DMS 273 treated with DMSO at 0.1 percent for 48 hours (cell line): ENCODE measurements at places on chromosomes 6 and 20.

DNA sequence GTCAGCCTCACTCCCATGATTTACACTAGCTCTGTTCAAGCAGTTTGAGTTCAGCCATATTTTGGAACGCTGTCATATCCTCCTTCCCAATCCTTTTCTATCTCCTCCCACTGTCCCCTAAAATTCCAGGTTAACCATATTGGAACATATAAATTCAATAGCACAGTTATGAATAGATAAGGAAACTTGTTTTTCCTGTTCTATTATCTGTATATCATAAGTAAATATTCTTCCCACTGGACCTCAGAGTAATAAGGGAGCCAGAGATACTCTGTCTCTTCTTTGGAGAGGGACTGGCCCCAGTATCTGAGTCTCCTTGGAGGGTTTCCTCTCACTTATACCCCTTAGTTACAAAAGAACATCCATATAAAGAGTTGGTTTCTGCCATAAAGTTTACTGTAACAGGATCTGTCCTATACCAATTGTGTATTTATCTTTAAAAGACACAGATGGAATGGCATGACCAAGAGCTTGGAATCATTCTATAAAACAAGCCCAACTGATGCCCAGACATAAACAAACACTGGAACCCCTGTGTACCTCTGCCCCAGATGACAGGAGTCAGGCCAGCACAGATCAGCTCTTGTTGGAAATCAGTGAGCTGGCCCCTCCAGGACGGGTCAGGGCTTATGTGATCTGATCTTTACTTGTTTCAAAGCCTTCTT is 67.1 kb downstream of the EPB41L2 start:
- DNase-seq = no peak

DNA sequence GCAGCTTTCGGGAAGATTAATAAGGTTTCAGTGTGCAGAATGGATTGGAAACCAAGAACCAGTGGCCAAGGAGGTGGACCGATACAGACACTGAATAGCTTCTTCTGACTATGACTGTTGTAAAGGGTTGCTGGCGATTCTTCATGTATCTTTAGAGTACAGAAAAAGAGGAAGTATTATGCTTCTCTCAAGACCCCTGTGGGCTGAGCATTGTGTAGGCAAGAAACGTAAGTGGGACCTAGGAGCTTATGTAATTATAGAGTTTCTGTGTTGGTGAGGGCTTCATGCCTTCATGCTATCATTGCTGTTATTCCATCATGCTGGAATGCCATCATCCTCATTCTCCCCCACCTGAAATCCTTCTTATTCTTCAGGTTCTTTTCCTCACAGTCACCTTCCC is 105.4 kb upstream of the AKIRIN2 start:
- no peak for DNase-seq

- no peak for DNase-seq
Observed at GRCh38 chr20:49466114-49466912, 16.2 kb downstream of the KCNB1 start.

GRCh38 chr6:98834060-98835031 is at the start of gene POU3F2:
Gene POU3F2, plus strand, starts transcription at chr6:98834574. Its CDS starts 300 bp downstream, at chr6:98834874.
- peak; percentile 71 for DNase-seq
